ENCODE measurements at places on chromosomes 16 and 17.
A peak's percentile ranks its signal among the peaks of the same experiment; 100 is the strongest.

DNA sequence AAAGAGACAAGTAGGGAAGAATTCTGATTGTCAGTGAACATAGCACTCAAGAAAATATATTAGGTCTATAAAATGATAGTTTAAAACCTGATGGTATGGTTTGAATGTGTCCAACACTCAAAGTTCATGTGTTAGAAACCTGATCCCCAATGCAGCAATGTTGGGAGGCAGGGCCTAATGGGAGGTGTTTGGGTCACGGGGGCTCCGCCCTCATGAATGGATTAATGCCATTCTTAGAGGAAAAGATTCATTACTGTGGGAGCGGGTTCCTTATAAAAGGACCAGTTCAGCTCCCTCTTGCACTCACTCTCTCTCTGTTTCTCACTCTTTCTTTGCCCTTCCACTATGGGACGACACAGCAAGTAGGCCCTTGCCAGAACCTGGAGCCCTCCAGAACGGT lies 41.5 kb upstream of the SLC47A1 start:
- DNase-seq: no peak

- DNase-seq: no peak
These were observed 75.1 kb downstream of the METRNL start for GRCh38 chr17:83154311-83155127.

GRCh38 chr17:39618246-39618913 lies 8.4 kb upstream of the PPP1R1B start:
- peak; percentile 33 for DNase-seq

DNA sequence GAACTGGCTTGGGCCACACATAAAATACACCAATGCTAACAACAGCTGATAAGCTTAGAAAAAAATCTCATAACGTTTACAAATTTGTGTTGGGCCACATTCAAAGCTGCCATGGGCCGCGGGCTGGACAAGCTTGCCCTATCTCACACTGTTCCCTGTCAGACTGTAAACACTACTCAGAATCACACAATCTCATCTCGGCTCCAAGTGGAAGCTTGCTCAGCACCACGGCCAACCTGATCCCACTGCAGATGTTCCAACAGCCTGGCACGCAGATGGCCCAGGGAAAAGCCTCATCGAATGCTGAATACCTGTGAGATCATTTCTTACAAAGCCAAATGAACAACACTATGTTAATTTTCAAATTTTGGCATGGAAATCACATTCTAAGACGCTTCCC lies 125.8 kb downstream of the ANKRD11 start:
- no peak for DNase-seq

DNA sequence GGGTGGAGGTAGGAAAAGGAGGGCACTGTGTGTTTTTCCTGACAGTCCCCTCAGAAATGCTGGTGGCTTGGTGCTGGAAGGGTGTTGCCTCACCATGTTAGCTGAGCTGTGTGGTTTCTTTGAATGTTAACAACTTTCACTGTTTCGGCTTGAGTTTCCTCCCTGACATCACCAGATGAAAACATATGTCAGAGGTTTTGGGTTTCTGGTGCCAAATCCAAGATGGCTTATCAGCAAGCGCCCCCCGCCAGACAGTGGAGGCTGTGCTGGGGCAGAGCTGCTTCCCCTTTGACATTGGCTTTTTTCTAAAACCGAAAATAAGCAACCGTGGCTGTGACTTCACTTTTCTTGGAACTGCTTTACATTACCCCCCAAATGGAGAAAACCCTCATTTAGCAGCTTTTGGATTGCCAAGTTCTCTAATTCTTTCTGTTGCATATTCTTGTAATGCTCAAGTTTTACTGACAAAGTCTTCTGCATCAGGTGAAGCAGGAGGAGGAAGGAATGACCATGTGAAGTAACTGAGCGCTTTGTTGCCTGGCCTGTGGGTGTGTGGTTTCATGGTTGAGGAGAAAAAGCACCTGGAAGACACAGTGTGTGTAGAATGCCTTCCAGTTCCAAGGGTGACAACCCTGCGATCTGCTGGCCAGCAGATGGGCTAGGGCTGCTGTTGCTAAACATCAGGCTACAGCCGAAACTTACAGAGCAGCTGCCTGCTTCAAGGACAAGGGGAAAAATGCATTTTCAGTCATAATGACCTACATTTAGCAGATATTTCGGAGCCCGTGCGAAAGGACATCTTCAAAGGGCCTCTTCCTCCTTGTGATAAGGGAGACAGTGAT lies 9.7 kb downstream of the RMI2 start:
- peak; percentile 91 for DNase-seq

DNA sequence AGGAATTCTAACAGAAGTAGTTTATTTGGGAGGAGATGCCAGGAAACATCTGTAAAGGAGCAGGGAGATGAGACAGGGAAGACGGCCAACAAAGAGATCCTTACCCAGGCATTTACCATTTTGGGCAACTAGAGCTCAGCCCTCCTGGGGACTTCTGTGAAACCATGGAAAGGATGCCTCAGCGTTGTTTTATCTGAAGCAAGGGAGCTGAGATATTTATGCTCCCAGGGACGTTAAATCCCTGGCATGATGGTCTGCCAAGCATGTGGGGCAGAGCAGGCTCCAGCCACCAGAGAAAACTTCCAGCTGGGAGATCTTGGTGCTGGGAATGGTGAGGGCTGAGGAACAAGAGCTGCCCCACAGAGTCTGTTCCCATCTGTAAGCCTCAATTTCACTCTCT lies 114.8 kb upstream of the FOXF1 start:
- no peak for DNase-seq

DNA sequence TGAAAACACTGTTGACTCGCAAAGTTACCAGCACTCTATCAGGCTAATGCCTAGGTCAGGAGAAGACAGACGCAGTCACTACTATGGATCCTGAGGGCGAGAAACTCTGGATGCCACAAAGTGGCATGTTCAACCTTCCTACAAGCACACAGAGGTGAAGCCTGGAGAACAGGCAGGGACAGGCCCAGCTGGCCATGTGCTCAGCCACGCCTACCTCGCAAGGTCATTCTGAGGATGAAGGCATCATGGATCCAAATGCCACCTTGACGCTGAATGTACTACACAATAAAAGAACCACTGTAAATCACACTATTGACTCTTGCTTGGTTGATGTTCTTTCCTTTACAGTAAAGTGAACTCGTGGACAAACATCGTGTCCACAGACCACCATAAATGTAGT lies 85.8 kb downstream of the ANKRD11 start:
- no peak for DNase-seq

GRCh38 chr17:64328036-64328858 lies 62.4 kb downstream of the PECAM1 start:
- no peak for DNase-seq

DNA sequence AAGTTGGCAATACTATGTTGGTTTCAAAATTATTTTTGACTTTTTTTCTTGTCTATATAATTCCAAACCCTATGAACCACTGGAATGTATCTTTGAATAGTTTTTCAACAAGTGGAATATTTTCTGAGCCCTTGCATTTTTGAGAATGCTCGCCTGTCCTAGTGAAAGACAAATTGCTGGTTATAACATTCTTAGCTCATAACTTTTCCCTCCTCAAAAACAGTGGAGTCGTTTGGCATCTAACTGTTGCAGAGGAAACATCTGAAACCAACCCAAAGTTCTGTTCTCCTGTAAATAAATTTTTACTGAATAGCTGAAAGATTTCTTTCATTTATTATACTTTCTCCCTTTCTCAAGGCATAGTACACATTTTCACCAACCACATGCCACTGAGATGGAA lies 11.3 kb upstream of the COX10 start:
- no peak for DNase-seq

GRCh38 chr16:23518435-23518891 lies 8.2 kb upstream of the GGA2 start:
- DNase-seq: peak; percentile 96

- DNase-seq: peak; percentile 63
These were observed 15.8 kb upstream of the EXOSC6 start for GRCh38 chr16:70267516-70267915.

DNA sequence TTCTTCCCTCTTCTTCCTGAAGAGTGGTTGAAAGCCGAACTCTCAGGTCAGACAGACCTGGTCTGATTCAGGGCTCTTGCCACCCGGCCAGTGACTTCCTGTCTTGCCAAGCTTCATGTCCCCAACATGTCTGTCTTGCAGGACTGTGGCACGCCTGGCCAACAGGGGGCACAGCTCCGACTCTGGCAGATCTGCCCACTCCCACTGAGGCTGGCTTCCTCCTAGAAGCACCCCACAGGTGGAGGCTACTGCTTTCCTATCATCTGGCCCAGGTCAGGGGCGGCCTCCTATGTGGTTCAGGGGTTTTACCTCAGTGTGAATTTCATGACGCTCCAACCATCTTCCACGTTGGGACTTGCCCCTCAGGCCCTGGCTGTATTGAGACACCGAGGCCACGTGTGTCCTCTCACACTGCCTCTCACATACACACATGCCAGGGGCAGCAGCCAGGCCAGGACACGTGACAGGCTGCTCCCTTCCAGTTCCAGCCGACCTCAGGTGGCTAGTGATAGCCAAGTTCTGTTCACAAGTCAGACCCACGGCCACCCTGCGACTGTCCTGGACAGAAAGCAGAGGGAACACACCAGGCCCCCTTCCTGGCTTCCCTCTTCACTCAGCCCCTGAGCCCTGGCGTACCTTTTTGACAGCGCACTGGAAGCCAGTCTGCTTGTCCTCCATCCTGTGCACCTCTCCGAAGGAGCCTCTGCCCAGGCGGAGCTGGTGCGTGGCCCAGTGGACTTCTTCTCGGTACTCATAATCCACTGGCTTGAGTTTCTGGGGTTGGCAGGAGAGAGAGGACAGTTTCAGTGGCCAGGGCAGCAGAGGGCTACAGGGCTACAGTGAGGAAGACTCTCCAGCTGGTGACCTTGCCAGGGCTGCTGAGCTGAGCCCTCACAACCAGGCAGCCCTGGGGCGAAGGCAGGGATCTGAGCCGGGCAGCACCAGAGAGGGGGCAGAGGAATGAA lies 22.6 kb upstream of the SPATA32 start:
- DNase-seq: peak; percentile 49

DNA sequence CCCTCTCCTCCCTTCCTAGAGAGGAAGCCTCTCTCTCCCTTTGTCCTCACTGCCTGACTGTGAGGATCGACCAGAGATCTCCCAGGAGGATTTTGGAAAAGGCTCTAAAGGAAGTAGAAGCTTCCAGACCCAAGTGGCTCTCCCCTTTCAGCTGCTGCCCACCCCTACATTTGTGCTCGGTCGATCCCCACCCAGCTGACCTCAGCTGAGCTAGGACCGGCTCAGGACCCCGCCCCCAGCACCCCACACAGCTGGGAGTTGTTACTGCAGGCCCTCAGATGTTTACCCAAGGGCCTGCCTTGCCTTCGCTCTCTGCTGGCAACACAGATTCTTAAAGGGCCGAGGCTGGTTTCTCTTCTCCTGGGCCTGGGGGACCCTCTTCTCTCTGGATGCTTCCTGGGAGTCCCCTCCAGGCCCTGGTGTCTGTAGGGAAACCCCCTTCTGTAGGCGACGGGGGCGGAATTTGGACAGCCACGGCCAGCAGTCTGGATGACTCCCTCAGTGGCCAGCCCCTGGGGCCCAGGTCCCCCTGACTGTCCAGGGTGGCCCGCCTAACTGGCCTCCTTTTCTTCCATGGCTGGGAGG lies 26.9 kb upstream of the TIMP2 start:
- DNase-seq: no peak

GRCh38 chr17:78294776-78295175 lies 63.3 kb downstream of the TMEM235 start:
- DNase-seq: no peak

- no peak for DNase-seq
These were observed 10.7 kb upstream of the KRT28 start for GRCh38 chr17:40810494-40810893.

Data from NAMALWA (cell line).